CD4-positive, alpha-beta T cell treated with Interleukin-12 subunit alpha and Interleukin-12 subunit beta, for 1 hour (primary cell): ENCODE measurements at places on chromosomes 1 and 21.

DNA sequence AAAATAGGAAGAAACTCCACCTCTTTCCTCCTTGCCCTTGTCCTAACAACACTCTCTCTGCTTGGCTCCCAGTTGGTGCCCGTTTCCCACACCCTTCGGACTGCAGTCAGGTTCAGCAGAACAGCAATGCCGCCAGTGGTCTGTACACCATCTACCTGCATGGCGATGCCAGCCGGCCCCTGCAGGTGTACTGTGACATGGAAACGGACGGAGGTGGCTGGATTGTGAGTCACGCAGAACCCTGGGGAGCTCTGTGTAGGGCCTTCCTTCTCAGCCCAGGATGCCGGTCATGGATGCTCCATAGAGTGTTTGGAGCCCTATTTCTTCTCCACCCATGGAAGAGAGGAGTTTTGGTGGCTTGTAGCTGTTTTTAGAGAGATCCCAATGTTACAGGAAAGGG is 60.9 kb downstream of the TNN start:
- no peak for DNase-seq

DNA sequence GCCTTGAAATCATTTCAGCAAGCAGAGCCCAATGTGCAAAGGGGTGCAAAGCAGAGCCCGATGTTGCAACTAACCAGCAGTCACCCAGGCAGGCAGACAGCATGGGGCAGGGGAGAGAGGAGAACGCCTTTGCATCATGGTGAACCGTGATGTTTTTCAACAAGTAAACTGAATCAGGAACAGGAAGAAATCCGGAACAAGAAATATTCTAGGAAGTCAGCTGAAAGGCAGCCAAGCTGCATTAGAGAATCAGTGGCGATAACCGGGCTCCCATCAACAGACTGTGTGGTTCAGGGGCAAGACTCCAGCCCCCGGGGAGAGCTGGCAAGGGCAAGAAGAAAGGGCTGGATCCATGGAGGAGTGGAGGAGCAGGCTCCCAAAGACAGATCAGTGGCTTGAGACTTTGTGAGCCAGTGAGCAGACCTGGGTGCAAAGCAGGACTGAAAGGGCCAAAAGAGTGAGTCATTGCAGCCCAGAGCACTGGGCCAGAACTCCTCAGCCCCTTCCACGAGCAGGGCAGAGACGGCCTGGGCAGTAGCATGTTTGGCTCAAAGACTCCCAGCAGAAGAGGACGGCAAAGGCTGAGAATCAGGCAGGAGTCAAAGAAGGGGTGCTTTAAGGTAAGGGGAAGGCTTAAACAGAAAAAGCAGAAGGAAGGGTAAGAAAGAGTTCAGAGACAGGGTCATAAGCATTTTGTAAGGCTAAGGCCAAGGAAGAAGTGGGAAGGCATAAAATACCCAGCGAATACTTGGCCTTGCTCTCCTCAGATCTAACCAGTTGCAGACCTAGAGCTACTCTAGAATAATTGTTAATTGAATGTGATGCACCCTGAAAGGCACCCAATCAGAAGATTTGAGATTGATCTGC is 155.0 kb downstream of the SETD4 start:
- no peak for DNase-seq

GRCh38 chr1:40421431-40422384 is 28.6 kb upstream of the ZFP69B start:
- DNase-seq, result no peak

DNA sequence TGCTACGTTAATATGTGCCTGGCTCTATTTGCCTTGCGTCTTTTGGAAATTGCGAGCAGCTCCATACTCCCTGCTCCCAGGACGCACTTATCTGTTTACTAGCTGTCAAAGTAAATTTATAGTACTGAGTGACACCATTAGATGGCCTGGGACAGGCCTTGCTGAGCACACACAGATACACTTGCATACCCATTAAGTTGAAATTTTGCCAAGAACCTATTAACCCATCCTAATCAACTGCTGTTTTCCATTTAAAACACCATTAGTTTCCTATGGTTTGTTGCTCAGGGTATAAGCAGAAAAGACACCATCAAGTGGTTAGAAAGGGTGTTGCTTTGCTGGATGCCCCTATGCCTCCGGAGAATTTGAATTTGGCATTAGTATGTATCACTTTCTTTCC is 187.3 kb downstream of the SLC44A5 start:
- no peak for DNase-seq

DNA sequence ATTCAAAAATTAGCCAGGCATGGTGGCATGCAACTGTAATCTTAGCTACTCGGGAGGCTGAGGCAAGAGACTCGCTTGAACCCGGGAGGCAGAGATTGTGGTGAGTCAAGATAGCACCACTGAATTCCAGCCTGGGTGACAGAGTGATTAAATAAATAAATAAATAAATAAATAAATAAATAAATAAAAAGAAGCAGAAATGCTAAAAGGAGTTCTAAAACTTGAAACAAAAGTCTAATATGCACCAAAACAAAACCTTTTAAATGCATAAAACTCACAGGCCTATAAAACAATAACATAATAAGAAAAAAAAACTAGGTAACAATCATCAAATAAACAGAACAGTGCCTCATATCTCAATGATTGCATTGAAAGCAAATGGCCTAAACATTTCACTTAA is 1458.9 kb downstream of the AMY1C start:
- no peak for DNase-seq

DNA sequence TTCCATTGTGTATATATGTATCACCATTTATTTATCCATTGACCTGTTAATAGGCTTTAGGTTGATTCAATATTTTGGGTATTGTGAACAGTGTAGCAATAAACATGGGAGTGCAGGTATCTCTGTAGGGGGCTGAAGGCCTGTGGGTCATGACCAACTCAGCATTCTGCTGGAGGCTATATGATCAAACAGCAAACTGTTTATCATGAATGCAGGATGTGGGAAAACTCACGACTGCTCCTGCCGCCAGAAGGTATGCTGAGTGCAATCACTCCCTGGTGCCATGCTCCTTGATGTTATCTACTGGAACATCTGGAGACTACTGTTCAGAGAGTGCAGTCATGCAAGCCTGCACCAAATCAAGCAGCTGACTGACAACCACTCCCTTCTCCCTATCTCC is 275.2 kb downstream of the COL11A1 start:
- no peak for DNase-seq

DNA sequence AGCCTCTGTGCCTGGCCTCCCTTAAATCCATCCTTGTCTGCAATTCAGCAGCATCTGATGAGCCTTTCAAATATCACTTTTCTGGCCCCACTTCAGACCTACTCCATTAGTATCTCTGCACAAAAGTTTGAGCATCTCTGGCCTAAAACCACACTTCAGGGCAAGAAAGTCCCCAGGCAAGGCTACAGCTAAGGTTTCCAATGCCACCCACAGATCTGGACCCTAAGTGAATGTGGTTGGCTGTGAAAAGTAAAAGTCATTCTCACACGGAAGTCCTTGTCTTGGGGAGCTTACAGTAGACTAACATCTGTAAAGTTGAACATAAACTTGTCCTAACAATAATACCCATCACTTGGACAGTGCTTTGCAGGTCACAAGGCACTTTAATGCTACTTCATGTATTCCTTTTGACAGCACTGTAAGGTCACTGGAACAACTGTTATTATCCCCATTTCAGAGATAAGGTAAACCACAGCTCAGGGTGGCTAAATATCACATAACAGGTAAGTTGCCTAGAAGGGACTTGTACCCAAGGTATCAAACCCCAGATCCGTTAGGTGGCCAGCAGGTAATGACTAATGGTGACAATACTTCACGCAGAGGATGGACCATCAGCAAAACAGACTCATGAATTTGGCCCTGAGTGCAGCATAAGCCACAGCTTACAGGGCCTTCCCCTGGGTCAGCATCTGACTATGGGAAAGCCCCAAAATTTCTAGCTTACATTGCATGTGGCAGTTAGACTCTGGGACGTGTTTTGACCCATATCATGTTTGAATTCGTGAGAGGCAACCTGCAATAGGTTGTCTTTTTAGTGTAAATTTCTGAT is 356.0 kb downstream of the HHAT start:
- DNase-seq, result no peak

DNA sequence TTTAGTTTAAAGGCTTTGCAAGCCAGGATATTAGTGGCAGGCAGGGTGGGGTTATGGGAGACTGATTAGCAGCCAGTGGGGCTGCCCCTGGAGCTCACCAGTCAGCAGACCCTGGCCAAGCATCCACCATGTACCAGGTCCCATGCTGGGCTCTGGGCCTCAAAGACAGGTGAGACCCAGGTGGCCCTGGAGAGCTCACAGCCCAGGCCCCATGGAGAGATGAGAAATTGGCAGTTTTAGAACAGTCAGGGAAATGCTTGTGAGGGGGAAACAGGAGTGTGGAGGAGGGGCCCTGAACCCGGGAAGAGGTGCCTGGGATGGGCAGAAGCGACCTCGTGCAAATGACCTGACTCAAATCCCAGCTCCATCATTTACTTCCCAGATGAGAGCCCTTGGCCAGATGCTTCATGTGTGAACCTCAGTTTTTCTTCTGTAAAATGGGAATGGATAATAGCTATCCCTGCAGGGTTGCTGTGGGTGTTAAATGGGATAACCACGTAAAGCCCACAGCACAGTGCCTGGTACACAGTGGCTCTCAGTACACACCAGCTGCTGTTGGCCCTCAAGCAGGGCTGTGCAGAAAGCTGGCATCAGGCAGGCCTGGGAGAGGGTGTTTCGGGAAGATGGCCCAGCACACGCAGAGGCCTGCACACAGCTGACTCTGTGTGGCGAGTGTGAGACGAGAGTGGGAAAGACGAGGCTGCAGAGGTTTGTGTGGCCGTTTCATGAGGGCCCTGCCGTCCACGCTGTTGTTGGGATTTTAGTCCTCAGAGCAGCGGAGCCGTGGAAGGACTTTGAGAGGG is 518.5 kb downstream of the PTPRU start:
- DNase-seq, result no peak

GRCh38 chr21:26332867-26333266 is 162.3 kb upstream of the APP start:
- DNase-seq, result no peak

GRCh38 chr21:34669149-34669879 is 520 bp downstream of the CLIC6 start:
- peak; percentile 7 for DNase-seq

- no peak for DNase-seq
These were observed 77.1 kb downstream of the PAX7 start for GRCh38 chr1:18707696-18708257.

DNA sequence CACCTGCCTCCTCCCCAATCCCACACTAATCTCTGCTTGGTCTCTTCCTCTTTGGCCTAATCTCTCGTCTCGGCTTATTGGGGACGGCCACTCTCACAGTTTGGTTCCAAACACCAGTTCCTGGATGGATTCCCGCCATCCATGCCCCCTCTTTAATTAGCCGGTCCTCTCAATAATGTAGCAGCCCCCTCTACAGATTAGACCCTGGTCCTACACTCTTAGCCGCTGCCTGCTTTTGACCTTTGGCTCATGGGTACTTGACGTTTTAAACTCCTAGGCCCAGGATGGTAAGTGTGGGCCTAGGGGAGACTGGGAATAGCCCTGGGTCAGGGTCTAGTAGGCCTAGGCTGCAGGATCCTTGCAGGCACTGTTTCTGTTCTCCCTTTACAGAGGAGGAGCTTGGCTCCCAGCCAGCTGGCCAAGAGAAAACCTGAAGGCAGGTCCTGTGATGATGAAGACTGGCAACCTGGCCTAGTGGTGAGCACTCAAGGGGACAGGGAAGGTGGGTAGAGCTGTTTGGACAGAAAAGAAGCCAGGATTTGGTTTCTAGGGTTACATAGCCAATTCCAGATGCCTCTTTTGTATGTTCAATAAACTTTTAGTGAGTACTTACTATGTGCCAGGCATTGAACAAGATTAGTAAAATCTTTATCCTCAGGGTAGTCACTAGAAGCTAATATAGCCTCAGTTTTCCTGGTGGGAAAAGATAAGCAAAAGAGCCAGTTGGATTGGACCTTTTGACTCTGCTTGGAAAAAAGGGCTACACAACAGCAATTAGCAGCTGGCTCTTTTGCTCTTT is 758 bp downstream of the RAD54L start:
- no peak for DNase-seq

DNA sequence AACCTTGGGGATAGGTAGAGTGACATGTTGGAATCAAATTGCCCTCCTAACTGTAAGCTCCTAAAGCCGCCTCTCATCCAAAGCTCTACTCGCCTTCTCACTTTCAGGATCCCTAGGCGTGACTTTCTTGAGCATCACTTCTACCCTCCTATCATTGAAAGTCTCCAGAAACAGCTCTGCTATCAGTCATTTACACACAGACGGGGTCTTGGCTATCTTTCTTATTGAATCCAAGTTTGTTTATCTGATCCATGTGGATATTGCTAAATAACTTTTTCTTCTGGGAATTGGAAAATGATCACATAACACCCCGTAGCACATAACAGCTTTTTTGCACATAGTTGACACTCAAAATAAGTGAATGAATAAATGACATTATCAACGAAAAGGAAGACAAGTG is 216.4 kb upstream of the KIAA0040 start:
- no peak for DNase-seq

DNA sequence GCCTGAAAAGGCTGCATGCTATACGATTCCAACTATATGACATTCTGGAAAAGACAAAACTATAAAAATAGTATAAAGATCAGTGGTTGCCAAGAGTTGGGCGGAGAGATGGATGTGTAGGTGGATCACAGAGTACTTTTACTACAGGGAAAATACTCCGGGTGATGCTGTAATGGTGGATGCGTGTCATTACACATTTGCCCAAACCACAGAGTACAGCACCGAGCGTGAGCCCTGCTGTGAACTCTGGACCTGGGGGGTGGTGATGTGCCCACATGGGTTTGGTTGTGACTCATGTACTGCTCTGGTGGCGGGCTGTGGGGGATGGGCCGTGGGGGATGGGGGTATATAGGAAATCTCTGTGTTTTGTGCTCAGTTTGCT is 162.7 kb upstream of the COL6A1 start:
- DNase-seq, result peak; percentile 4

DNA sequence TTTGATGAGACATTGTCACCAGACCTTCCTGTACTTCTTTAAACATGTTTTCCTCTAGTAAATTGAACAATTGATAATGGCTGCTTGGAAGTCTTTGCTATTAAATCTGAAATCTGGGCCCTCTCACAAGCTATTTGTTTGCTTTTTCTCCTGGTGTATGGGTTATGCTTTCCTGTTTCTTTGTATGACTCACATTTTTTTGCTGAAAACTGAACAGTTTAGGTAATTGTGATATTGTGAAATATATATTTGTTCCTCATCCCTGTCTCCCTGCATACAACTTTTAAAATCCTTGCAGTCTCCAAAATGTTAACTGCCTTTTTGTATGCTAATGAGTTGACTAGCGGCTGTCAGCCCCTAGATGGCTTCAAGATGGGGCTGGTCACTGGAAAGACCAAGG is 61.6 kb downstream of the MAP3K21 start:
- DNase-seq, result no peak

DNA sequence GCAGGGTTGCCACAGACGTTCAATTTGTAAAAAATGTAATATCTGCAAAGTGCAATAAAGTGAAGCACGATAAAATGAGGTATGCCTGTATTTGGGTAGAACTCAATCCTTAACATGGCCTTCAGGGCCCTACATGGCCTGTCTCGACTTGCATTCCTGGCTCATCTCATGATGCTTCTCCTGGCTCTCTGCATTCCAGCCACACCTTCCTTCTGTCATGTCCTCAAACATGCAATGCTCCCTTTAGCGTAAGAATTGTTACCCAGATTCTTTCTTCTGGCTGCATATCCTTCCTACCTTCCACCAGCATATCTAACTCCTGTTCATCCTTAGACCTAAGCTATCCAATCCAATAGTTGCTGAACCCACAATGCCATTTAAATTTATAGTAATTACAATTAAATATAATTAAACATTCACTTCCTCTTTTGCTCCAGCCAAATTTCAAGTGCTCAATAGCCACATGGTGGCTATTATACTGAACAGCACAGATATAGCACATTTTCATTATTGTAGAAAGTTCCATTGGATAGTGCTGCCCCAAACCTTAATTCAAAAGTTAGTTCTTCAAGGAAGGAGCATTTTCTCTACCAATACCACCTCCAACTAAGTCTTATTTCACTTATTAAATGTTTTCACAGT is 32.6 kb downstream of the FGGY start:
- no peak for DNase-seq
